Brain microvascular endothelial cell (primary cell): ENCODE measurements at places on chromosomes 2 and 18.

- no peak for DNase-seq
Observed at GRCh38 chr2:10794876-10795275, 17.7 kb downstream of the PDIA6 start.

- no peak for DNase-seq
Observed at GRCh38 chr2:181614874-181615638, 41.8 kb downstream of the CERKL start.

GRCh38 chr2:28375742-28376631 lies 16.7 kb upstream of the FOSL2 start:
- DNase-seq, result no peak

GRCh38 chr2:102639429-102639828 lies 20.1 kb downstream of the SLC9A2 start:
- DNase-seq, result no peak

DNA sequence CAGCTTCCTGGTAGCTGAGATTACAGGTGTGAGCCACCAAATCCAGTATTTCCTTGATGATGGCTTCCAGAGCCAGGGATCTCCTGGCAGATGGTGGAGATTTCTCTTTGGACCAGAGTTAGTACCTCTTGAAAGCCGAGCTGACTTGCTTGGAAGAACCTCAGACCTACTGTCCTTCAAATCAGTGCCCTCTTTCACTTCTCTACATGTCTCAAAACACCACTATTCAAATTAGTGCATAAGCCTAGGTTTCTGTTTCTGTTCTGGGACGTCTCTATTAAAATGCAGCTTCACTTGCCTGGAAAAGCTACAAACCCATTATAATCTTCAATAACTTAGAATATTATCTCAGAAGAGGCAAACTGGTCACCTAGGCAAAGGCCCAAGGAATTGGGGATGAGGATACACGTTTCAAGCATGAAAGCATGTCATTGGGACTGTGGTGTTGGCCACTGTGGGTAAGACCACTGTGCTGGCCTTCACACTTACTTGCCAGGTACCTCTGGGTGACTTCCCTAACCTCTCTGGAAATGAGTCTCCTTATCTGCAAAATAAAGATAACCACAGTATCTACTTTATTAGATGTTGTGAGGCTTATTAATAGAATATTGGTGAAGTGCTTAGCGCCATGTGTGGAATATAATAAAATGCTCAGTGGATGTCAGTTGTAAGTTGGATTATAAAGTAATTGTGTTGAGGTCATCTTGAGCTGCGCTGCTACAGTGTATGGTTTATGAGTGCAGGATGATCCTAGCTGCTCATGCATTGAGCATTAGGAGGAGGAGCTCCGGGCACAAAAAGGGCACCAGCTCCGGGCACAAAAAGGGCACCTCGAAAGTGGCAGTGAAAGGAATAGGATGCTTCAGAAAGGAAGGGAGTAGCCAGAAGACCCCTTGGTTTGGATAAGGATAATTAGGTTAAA lies 84.5 kb downstream of the DOCK10 start:
- no peak for DNase-seq

- DNase-seq, result peak; percentile 47
Observed at GRCh38 chr2:209638346-209638745, 133.3 kb upstream of the UNC80 start.

DNA sequence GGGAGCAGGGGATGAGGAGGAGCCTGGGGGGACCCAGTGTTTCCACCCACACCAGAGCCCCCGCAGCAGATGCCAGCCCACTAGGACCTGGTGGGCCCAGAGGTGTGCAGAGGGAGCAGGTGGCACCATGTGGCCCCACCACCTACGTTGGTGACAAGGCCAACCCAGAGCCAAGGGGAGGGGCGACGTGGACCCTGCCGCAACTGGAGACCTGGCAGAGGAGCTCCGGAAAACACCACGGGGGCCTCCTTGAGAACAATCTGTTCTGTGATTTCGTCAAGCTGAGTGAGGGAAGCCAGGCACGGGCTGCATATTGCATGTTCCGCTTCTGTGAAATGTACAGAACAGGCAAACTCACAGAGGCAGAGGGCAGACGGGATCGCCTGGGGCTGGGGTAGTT lies 49.1 kb upstream of the GPC1 start:
- no peak for DNase-seq

GRCh38 chr18:26772691-26773090 lies 92.8 kb downstream of the AQP4 start:
- DNase-seq, result no peak

GRCh38 chr18:63083555-63083954 lies 236.0 kb downstream of the BCL2 start:
- no peak for DNase-seq
